Panc1 (cell line): ENCODE measurements at places on chromosomes 2 and 18.

GRCh38 chr18:73954268-73954667 lies 193.4 kb downstream of the FBXO15 start:
- DNase-seq = no peak

GRCh38 chr2:36801088-36801487 lies 104.6 kb downstream of the VIT start:
- DNase-seq = no peak

- DNase-seq = no peak
Observed at GRCh38 chr2:205273148-205273547, 409.2 kb upstream of the NRP2 start.

GRCh38 chr2:15107137-15107536 lies 454.0 kb downstream of the NBAS start:
- DNase-seq = no peak
